Stimulated activated CD4-positive, alpha-beta T cell treated with anti-CD3 and anti-CD28 coated beads, Interleukin-12 subunit alpha, Interleukin-12 subunit beta, amount 100 ng/mL, for 4 hours (primary cell): ENCODE measurements at places on chromosomes 3 and 15.

- no peak for DNase-seq
Measured at GRCh38 chr15:27323801-27324200, 352.8 kb downstream of the GABRG3 start.

GRCh38 chr3:56055546-56055945, 412.7 kb downstream of the ERC2 start:
- no peak for DNase-seq

GRCh38 chr15:38588672-38589071, 24.1 kb upstream of the RASGRP1 start:
- no peak for DNase-seq

DNA sequence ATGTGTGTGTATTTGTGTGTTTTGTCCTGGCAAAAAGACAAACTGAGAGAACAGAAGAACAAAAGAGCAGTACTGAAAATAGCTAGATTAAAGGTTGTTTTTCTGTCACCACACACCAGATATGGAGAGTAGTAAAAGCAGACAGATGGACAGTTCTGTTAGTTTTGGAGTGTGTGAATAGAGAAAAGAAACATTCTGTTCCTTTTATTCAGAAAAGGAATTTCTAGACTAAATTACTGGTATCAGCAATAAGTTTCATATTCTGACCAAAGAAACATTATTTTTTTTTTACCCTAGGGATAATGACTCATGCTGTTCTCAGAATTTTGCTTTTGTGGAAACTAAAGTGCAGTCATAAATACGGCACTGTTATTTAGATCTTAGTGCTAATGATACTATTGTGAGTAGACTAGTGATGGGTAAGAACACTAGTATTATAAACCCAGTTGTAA, 32.9 kb downstream of the PIK3CA start:
- no peak for DNase-seq

DNA sequence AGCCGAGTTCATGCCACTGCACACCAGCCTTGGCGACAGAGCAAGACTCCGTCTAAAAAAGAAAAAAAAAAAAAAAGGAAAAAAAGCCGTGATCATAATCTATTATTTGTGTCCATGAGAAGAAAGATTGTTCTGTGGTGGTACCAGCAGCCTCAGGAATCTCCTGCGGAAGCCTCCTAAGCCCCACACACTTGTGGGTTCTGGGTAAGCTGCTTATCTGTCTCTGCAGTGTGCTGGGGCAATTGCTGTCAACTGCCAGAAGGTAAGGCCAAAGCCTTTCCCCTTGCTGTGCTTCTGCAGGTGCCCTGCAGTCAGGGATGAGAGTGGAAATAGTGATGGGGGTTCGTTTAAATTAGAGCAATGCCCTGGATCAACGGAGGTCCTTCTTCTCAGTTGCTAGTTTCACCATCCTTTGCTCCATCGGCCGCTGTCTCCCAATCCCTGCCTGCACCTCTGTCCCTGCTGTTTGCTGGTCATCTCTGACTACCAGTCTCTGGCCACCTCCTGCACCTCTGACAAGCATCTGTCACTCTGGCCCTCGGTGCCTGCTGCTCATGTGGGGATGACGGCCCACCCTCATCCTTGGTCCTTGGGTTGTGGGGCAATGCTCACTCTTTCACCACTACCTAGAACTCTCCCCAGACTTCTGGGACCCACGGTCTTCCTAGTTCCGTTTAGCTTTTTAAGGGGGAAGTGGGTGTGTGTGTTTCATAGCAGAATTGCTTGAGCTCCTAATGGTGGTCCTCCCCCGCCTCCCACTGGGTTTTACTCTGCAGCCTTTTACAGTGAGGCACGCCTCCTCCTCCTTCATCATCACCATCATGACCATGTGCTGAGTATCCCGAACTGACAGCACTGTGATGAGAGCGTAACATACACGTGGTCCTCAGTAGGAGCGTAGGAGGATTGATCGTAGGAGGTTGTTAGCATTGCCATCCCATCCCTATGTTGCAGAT, 25.5 kb downstream of the CHRD start:
- DNase-seq, result no peak

DNA sequence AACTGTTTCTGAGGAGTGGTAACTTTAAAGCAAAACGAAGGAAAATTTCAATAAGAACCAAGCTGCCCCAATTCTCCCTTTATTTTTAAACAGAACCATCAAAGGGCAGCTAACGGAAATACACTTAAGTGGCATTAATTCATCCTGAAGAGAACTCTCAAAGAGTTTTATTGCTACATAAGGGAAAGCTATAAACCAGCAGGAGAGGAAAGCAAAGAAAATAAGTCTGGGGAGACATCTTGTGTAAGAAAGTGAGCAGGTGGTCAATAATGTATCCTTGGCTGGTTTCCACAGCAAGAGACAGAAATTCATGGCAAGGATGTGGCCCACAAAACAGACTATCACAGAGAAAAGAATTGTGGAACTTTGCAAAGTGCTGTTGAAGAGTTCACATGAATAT, 40.0 kb upstream of the CMSS1 start:
- no peak for DNase-seq

DNA sequence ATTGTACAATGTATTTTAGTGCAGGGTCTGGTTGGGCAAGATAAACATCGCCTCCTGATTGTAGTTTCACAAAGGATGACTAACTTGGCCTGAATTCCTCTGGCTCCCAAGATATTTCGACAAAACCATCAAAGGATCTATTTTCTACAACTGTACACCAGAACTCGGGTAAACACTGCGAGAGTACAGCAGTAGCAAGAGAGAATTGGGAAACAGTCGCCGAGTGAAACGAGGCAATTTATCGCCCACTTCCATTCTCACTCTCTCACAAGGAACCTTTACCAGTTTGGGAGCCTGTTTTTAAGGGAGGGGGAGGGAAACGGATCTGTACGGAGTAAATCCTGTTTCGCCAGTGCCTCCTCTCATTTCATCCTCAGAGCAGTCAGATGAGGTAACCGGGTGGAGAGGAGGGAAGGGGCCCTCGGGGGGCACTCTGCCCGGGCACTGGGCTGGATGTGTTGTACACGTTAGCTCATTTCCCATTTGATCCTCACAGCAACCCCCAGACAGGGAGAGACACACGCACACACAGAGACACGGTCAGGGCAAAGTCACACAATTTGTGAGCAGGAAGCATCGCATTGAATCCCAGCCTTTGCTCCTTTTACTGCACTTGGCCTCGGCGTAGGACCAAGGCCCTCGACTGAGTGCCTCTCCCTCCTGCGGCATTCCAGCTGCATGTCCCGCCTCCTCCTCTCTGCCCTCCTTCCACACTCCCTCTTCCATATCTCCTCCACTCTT, 120.1 kb downstream of the LIPC start:
- no peak for DNase-seq

GRCh38 chr3:171384101-171384891, 75.9 kb downstream of the TNIK start:
- no peak for DNase-seq

- no peak for DNase-seq
Measured at GRCh38 chr3:143576568-143577270, 271.5 kb downstream of the SLC9A9 start.

DNA sequence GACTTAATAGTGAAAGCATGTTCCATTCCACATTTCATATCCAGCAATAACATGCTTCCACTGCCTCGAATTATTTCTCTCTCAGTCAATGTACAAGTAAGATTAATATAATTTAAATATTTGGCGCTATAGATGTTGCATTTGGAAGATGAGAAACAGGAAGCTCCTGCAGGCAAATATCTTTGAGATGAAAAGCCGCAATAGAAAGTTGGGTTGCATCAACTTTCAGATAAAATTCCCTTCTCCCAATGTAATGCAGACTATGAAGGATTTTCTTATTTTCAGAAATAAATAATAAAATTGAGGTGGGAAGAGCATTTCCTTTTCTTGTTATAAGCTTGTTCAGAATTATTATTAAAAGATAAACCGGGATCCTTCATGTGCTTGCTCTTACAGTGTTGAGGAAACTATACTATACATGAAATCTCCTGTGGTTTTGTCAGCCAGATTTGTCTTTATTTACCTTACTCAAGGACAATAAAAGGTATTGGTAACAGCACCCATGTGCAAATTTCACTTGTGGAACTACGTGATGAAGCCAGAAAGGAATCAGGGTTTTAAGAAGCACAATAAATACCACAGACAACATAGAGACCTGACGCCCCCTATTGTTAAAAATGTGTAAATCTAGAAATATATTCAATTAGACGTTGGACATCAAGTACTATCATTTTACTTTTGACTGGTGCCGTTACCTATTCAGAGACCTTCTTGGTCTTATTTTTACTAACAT, 307.0 kb downstream of the ARPP21 start:
- no peak for DNase-seq

- no peak for DNase-seq
Measured at GRCh38 chr3:163218336-163218735, 1721.7 kb downstream of the OTOL1 start.
